NCI-H187 treated with DMSO at 0.1 percent for 48 hours (cell line): ENCODE measurements at places on chromosomes 1 and 21.

GRCh38 chr1:221880182-221880581, 138.3 kb upstream of the DUSP10 start:
- DNase-seq, result no peak

- no peak for DNase-seq
Measured at GRCh38 chr21:45441431-45442255, 36.7 kb downstream of the COL18A1 start.

DNA sequence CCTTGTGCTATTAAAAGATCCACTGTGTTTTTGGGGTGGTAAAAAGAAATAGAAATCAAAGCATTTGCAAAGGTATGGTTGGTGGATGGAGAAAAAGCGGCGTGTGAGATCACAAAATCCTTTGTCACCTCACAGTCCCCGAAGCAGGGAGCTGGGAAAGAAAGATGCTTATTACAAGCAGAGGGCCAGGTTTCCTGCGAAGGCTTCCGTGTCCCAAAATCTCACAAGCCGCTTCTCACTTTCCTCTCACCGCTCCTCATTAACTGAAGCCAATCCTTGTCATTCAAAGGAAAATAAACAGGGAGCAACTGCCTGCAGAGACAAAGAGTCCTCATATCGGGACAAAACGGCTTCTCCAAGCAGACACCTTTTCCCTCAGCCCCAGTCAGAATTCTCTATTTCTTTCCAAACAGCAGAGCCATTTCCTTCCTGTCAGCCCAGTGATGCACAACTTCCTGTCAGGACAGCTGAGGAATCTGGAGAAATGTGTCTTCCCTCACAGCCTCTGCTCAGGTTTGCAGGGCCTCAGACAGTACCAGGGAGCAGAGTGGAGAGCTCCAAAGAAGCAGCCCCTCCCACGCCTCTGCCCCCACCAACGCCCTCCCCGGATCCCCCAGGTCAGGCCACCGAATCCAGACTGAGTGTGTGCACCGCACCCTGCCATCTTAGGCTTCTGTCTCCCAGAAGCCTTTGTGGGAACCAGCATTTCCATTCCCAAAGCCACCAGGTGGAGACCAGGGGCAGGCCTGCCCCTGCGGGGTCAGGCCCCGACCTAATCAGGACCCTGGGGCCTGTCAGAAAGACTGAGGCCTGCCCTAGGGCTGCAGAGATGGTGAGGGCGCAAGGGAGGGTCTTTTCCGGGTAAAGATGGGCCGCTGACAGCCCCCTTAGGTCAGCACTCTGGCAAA, 29.6 kb downstream of the KCNN3 start:
- DNase-seq, result no peak

DNA sequence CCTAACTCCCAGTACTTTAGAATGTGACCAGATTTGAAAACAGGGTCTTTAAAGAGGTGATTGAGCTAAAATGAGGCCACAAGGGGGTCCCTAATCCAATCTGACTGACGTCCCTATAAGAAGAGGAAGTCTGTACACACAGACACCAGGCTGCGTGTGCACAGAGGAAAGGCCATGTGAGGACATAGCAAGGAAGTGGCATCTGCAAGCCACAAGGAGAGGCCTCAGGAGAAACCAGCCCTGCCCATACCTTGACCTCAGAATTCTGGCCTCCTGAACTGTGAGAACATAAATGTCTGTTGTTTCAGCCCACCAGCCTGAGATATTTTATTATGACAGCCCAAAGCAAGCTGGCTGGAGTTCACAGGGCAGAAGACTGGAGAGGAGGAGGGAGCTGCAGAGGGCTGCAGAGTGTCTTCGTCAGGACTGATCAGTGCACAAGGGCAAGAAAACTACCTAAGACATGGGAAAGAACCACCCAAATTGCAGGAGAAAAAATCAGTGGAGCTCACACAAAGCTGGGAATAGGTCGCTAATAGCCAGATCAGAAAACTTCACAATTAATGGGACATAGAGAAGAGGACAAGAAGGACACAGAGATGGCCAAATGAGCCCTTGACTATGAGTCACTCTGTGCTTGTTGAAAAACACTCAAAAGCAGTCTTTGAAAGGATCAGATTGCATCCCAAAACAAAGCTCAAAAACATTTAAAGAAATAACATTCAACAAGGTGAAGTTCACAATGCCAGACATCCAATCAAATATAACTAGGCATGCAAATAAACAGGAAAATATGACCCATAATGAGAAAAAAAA, 14.1 kb upstream of the WNT9A start:
- DNase-seq, result no peak

DNA sequence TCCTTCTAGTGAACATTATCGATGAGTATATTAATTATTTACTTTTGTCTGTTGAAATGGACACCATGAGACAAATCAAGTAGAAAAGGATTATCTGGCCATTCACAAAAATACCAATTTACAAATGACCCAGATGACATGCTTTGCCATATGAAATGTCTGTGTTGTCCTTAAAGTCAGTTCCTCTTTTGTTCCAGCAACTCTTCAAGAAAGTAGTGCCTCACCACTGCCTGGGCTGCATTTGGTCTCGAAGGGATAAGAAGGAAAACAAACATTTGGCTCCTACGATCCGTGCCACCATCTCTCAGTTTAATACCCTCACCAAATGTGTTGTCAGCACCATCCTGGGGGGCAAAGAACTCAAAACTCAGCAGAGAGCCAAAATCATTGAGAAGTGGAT, 79.6 kb downstream of the RGL1 start:
- no peak for DNase-seq

GRCh38 chr1:183651612-183652011, 1.5 kb downstream of the APOBEC4 start:
- DNase-seq, result no peak

GRCh38 chr1:4848431-4848830, 194.0 kb downstream of the AJAP1 start:
- no peak for DNase-seq

DNA sequence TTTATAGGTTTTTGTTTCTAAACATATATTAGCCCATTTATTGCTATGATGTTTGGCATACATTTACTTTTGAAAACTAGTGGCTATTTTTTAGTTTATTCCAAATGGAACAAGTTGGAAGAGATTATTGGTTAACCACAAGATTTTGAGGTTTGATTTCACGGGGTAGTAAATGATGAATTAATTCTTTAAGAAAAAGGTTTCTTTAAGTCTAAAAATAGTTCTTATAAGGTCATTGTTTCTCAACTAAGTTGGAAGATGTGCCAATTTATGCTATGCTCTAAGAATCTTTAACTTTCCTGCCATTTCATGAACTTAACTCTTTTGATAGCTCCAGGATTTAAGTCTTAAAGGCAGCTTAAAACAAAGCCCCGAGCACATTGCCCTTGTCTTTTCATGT, 183.8 kb downstream of the LMO4 start:
- no peak for DNase-seq

DNA sequence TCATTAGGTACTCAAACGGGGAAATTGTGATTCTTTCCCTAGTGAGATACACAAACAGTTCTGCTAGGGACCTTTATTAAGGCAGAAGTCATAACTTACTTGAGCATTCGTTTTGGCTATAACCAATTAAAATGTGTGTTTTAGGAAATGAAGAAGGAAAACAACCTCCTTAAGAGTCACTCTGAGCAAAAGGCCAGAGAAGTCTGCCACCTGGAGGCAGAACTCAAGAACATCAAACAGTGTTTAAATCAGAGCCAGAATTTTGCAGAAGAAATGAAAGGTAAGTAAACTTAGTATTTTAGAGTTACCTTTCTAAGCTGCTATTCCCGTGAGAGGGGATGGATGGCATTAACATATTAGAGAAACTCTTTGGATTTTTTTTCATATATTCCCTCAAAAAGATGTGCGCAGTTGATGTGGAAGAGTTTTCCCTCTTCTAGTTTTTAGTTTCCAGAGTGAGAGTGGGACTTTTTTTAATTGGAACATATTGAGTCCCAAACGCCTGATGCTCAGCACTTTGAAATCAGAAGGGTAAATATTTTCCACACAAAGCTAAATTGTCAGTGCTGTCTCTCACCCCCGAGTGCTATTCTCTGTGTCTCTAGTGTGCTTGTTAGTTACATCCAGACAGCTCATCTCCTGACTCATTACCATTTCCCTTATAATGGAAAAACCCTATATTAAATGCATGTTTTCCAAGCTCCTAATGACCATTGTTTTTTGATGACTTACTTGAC, 34.9 kb downstream of the CENPF start:
- no peak for DNase-seq

DNA sequence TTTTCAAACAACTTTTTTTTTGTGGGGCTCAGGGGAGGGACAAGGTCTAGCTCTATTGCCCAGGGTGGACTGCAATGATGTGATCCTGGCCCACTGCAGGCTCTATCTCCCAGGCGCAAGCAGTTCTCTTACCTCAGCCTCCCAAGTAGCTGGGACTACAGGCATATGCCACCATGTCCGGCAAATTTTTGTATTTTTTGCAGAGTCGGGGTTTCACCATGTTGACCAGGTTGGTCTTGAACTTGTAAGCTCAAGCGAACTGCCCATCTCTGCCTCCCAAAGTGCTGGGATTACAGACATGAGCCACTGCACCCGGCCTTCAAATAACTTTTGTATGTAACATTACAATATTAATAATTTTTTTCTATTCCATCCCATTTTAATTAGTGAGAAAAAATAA, 33.0 kb downstream of the RAB3GAP2 start:
- no peak for DNase-seq

GRCh38 chr21:44454747-44455523, at the start of gene LRRC3:
Gene LRRC3 (plus strand): TSS chr21:44455510. CDS start chr21:44456645, 1,135 bp downstream.
- DNase-seq, result peak; percentile 46

GRCh38 chr1:234702342-234703000, 92.5 kb upstream of the IRF2BP2 start:
- DNase-seq, result no peak

DNA sequence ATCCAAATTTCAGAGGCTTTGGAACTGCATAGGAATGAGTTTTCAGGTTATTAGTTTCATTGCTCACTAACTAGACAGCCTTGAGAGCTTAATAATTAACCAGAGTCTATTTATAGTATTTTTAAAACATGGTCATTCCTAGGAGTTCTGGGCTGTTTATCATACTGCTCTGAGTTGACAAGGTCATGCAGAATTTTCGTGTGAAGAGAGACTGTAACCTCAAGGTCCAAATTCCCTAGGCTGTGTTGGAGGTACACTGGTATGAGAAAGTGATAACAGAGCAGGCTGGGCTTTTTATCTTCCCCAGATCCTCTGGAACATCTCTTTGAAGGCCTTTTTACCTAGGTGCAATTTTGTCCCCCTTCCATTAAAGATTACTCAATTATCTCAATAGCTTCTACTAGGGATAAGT, 736.3 kb downstream of the LTN1 start:
- DNase-seq, result no peak

- no peak for DNase-seq
Measured at GRCh38 chr21:26794597-26795411, 50.4 kb downstream of the ADAMTS1 start.

DNA sequence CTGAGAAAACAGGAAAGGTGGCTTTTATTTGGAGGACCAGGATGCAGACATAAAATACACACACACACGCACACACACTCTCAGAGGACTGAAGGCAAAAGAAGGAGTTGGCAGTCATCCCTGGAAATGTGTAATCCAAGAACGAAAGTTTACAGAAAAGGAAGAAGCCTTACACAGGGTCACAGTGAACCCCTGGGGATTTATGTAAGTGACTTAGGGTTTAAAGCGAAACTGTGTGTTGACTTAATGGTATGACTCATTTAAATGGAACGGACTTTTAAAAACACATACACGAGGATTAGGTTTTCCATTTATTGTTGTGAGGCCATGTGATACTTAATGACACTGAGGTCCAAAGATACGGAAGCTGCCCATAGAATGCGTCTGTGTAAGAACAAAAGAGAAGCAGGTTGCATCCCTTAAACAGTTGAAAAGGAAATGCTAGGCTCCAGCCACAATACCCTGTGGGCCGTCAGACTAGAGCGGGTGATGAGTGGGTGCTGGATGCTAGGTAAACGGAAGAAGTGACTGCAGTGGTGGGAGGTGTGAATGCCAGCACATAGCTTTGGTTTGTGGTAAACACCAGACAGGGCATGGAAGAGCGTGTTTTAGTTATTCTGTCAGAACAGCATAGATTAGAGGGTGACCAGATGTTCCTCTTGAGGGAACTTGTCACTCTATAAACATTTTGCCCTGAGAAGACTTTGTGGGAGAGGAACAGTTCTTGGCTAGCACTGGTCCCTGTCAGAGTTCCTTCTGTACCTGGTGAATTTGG, 21.6 kb upstream of the BCL10 start:
- no peak for DNase-seq

- no peak for DNase-seq
Measured at GRCh38 chr1:201507360-201507675, 395 bp upstream of the CSRP1 start.

- no peak for DNase-seq
Measured at GRCh38 chr21:33668180-33668579, 25.9 kb downstream of the ITSN1 start.

DNA sequence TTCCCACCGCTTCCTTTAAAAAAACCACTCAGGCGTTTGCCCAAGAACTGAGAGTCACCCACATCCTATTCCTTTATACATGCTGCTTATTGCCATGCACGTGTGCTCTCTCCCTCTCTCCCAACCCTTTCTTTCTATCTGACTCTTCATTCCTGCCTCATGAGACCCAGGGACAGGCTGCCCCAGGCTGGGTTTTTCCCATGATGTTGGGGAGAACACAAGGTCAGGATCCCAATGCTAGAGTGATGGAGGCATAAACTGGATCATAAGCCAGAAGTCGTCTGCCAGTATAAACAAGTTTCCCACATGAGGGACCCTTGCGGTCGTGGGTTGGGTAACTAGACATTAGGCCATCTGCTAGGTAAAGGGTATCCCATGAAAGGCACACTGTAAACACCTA, 64.9 kb downstream of the CD2 start:
- no peak for DNase-seq

GRCh38 chr1:18901952-18902522, 318 bp downstream of the ALDH4A1 start:
- no peak for DNase-seq

- DNase-seq, result no peak
Measured at GRCh38 chr1:159142726-159143510, 28.5 kb upstream of the CADM3 start.

- no peak for DNase-seq
Measured at GRCh38 chr1:147292012-147292411, 49.5 kb downstream of the CHD1L start.

DNA sequence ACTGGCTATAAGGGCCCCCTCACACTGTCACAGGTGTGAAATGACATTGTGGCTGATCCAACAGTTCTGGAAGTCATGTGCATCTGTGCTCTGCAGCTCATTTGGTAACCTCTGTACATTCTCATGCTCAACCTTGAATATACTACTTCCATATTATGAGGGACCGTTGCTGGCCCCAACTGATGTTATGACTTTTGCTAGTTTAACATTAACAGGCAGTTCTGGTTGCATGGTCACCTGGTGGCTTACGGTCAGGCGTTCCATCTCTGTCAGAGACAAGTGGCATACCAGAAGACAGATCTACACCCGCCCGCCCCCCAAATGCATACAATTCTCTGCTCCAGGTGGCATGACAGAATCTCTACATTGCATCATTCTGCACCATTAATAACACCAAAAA, 6.0 kb upstream of the DIP2A start:
- no peak for DNase-seq

- DNase-seq, result no peak
Measured at GRCh38 chr1:202812176-202813026, 1.6 kb downstream of the PCAT6 start.

GRCh38 chr1:151347523-151348246, 633 bp upstream of the RFX5 start:
- no peak for DNase-seq

GRCh38 chr21:33259428-33259827, 6.7 kb upstream of the IL10RB start:
- DNase-seq, result no peak

GRCh38 chr1:8712413-8713231, 104.8 kb downstream of the RERE start:
- DNase-seq, result peak; percentile 78

GRCh38 chr21:42234464-42235241, 15.7 kb downstream of the ABCG1 start:
- no peak for DNase-seq
